Mesenchymal stem cell (in vitro differentiated cells and primary cell): ENCODE measurements at places on chromosomes 13 and 19.
A peak's percentile ranks its signal among the peaks of the same experiment; 100 is the strongest.

GRCh38 chr13:99741960-99742359 is 229.6 kb downstream of the ZIC5 start:
- no peaks in the 10 kb centered on the region for H3K36me3 ChIP-seq
- peaks cover 19% of the 10 kb centered on the region for H3K27me3 ChIP-seq
- H3K4me1 ChIP-seq: no peaks in the 10 kb centered on the region
- no peak for DNase-seq
- no peak overlapping the region for H3K27ac ChIP-seq
- H3K4me3 ChIP-seq: no peak overlapping the region

GRCh38 chr13:107993239-107993949 is 221.9 kb downstream of the LIG4 start:
- no peak for DNase-seq
- H3K27me3 ChIP-seq: no peaks in the 10 kb centered on the region
- H3K36me3 ChIP-seq: no peaks in the 10 kb centered on the region

- no peaks in the 10 kb centered on the region for H3K27me3 ChIP-seq
- H3K4me1 ChIP-seq: no peaks in the 10 kb centered on the region
- no peak for DNase-seq
- no peaks in the 10 kb centered on the region for H3K36me3 ChIP-seq
- no peak overlapping the region for H3K27ac ChIP-seq
- H3K4me3 ChIP-seq: no peak overlapping the region
Observed at GRCh38 chr13:72295153-72295552, 428.1 kb upstream of the DACH1 start.

GRCh38 chr13:36875431-36875830 is 44.6 kb downstream of the SMAD9 start:
- H3K4me3 ChIP-seq: no peak overlapping the region
- no peak overlapping the region for H3K27ac ChIP-seq
- no peaks in the 10 kb centered on the region for H3K27me3 ChIP-seq
- peaks cover 3% of the 10 kb centered on the region for H3K4me1 ChIP-seq
- no peaks in the 10 kb centered on the region for H3K36me3 ChIP-seq

GRCh38 chr19:33487901-33488800 is 33.4 kb downstream of the PEPD start:
- H3K27me3 ChIP-seq: no peaks in the 10 kb centered on the region
- DNase-seq: no peak
- peaks cover 14% of the 10 kb centered on the region for H3K4me1 ChIP-seq
- H3K4me3 ChIP-seq: no peak overlapping the region

DNA sequence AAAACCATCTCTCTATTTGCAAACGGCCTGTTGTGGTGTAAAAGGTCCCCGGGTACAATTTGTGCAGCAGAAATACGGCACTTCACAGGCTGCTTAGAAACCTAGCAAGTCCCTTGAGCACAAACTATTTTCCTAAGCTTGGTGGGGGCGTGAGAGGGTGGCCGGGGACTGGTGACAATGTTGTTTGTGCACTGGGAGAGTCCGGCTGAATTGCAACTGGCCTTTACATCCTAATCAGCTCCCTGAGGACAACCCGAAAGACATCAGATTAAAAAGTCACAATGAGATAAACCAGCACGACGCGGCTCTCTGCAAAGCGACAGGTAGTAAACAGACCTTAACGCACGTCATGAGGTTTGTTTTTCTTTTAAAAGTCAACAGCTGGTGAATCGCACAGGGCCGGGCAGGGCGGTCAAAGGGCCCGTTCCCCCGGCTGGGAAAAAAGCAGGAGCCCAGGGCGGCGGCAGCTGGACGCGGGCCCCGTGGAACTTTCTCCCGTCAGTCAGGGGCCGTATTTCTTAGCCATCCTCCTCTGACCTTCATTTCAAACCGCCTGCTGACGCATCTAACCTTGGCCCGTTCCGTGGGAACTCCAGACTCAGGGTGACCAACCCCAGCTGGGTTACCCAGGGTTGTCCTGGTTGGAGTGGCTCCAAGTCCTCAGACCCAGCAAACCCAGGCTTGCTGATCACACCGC is 112.3 kb downstream of the GADD45B start:
- DNase-seq: peak; percentile 74
- no peak overlapping the region for H3K4me3 ChIP-seq
- peaks cover 38% of the 10 kb centered on the region for H3K27me3 ChIP-seq

GRCh38 chr19:13844130-13844631 is 32.8 kb upstream of the NANOS3 start:
- H3K4me1 ChIP-seq: peaks cover 44% of the 10 kb centered on the region
- H3K27me3 ChIP-seq: no peaks in the 10 kb centered on the region
- H3K36me3 ChIP-seq: no peaks in the 10 kb centered on the region
- no peak for DNase-seq

DNA sequence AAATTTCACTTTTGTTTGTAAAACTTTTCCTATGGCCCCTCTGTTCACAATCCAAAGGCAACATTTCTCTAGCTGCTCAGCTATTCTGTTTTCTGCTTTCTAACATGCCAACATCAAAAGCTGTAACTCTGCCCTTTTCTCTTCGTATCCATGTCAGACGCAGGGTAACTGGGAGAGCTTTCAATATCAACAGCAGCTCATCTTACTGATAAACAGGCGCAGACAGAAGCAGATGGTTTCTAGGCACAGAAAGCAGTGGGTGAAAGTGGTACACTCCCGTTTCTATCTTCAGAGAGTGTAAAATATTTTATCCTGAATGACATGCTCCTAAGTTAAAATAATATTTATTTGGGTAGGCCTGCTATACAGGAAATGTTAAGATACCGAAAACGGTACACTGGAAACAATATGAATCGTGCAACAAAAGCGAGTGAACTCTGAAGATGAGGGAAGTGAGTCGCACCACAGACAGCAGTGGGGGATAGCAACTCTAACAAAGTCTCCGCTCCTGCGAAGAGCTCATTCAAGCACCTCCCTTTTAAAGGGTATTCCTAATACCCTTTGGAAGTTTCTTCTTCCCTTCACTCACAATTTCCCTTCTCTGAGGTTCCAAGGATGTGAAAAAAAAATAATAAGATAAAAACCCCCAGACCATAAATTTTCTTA is 798.3 kb downstream of the GPC5 start:
- no peaks in the 10 kb centered on the region for H3K36me3 ChIP-seq
- H3K4me1 ChIP-seq: no peaks in the 10 kb centered on the region
- H3K27me3 ChIP-seq: no peaks in the 10 kb centered on the region
- peak overlapping the region; percentile 45 for H3K4me3 ChIP-seq
- no peak overlapping the region for H3K27ac ChIP-seq
- peak; percentile 8 for DNase-seq

DNA sequence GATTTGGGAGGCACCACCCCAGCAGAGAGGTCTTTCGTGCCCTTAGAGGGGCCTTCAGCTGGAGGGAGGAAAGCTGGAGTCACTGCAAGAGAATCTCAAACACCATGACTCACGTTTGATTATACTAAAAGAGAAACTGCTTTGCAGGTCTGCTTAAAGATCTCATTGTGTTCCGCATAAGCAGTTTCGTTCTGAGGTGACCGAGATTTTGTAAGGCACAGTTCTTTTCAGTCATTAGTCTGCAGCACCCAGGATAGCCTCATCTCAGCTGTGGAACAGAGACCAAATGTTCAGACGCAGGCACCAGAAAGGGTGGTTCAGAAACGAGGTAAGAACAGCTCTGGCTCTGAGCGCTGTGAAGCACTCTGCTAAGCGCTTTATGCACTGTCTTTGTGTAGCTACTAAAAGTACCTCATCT is 71.2 kb upstream of the GTF3A start:
- H3K4me1 ChIP-seq: peaks cover 7% of the 10 kb centered on the region
- H3K27me3 ChIP-seq: peaks cover 4% of the 10 kb centered on the region
- no peaks in the 10 kb centered on the region for H3K36me3 ChIP-seq
- peak overlapping the region; percentile 16 for H3K4me3 ChIP-seq

GRCh38 chr13:29436291-29436690 is 159.2 kb downstream of the SLC7A1 start:
- peaks cover 8% of the 10 kb centered on the region for H3K4me1 ChIP-seq
- H3K4me3 ChIP-seq: no peak overlapping the region
- H3K27me3 ChIP-seq: no peaks in the 10 kb centered on the region
- DNase-seq: peak; percentile 66

- H3K36me3 ChIP-seq: peaks cover 18% of the 10 kb centered on the region
- peaks cover 13% of the 10 kb centered on the region for H3K4me1 ChIP-seq
- H3K27ac ChIP-seq: no peak within 1 kb of the TSS
- no peaks in the 10 kb centered on the region for H3K27me3 ChIP-seq
- DNase-seq: peak; percentile 94
- H3K4me3 ChIP-seq: peak within 1 kb of the TSS; percentile 93
Observed at GRCh38 chr19:2819540-2820111, at the start of gene ZNF554. Gene ZNF554 (plus strand): TSS chr19:2819868. CDS start chr19:2820072, 204 bp downstream.

- H3K27me3 ChIP-seq: no peaks in the 10 kb centered on the region
- H3K4me3 ChIP-seq: no peak overlapping the region
- H3K27ac ChIP-seq: no peak overlapping the region
- no peaks in the 10 kb centered on the region for H3K4me1 ChIP-seq
- H3K36me3 ChIP-seq: no peaks in the 10 kb centered on the region
Observed at GRCh38 chr13:88071371-88071770, 400.2 kb downstream of the SLITRK5 start.

DNA sequence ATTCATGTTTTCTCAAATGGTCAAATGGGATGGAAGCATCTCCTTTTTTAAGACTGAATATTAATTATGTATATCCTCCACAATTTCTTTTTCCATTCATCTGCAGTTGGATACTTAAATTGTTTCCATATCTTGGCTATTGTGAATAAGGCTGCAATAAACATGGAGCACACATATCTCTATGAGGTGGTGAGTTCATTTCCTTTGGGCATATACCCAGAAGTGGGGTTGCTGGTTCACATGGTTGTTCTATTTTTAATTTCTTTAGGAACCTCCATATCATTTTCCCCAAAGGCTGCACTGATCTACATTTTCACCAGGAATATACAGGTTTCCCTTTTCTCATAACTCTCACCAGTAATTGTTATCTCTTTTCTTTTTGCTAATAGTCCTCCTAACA is 566.3 kb downstream of the KCTD12 start:
- no peak for DNase-seq
- no peak overlapping the region for H3K27ac ChIP-seq
- no peaks in the 10 kb centered on the region for H3K4me1 ChIP-seq
- no peak overlapping the region for H3K4me3 ChIP-seq
- no peaks in the 10 kb centered on the region for H3K27me3 ChIP-seq
- no peaks in the 10 kb centered on the region for H3K36me3 ChIP-seq

DNA sequence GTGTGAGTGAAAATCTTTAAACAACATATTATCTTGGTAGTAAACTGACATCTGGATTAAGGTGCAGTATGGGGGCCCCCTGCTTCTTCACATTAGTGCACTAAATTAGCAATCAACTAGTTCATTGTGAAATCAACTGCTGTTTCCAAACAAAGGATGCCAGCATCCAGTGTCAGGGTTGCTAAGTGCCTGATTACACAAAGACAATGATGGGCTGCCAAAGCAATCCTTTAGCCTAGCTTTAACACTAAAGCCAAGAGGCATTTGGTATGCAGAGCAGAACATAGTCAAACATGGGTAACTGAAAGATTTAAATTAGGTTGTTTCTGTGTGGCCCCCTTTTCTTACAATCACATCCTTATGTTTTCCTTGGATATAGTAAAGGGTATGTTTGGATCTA is 543.1 kb upstream of the SLITRK5 start:
- no peak overlapping the region for H3K4me3 ChIP-seq
- peaks cover 2% of the 10 kb centered on the region for H3K4me1 ChIP-seq
- H3K27me3 ChIP-seq: no peaks in the 10 kb centered on the region
- H3K27ac ChIP-seq: no peak overlapping the region
- no peaks in the 10 kb centered on the region for H3K36me3 ChIP-seq

DNA sequence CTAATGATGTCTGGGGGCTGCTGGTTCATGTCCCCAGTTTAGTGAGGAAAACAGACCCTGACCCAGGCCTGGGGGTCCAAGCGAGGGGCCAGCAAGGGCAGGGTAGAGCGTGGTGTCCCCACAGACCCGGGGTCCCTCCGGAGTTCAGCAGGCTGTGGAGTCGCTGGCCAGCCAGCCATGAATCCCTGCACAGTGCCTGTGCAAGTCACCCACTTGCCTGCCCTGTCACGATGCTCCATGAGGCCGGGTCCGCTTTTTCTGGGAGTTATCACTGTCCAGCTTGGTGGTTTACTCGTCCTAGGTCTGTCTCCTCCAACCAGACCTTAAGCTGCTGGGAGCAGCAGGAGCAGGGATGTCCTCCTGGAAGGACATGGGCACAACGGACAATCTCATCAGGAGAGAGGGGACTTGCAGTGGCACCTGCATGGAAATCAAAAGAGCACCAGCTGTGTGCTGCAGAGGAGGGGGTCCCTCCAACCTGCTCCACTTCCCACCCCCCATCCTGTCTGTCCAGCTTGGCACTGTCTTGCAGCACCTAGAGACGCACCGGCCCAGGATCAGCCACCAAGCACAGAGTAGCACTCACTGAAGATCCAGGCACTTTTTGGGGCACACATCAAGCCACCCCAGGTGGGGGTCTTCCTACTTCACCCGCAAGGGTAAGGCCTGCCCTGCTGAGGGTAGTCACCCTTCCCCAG is 121.8 kb downstream of the URI1 start:
- peaks cover 10% of the 10 kb centered on the region for H3K27me3 ChIP-seq
- no peaks in the 10 kb centered on the region for H3K4me1 ChIP-seq
- DNase-seq: no peak
- H3K4me3 ChIP-seq: no peak overlapping the region
- H3K36me3 ChIP-seq: no peaks in the 10 kb centered on the region

- DNase-seq: no peak
- H3K4me1 ChIP-seq: peaks cover 15% of the 10 kb centered on the region
- H3K27ac ChIP-seq: no peak overlapping the region
- H3K4me3 ChIP-seq: no peak overlapping the region
Observed at GRCh38 chr19:3282564-3282963, 58.1 kb downstream of the CELF5 start.

DNA sequence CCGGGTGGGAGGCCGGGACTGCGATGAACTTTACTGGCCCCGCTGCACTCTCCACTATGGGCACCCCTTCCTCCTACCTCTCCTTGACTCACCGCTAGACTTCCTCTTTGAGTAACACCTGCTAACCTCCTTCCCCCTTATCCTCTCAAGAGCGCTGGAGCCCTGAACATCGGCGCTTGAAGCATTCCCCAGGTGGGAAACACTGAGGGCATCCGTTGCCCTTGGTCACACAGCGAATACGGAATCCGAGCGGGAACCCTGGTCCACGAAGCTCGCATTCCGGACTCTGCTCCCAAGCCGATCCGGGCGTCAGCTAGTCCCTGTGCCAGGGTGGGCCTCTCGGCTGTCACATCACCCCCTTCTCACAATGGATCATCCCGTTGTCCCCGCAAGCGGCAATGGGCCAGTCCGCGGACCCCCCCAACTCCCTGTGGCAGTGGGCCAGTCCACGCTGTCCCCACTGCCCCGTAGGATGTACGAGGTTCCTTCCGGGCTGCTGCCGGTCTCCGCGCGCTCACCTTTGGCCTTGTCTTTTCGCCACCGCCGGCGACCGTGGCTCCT is 4.2 kb downstream of the LIPE start:
- H3K4me1 ChIP-seq: peaks cover 17% of the 10 kb centered on the region
- no peaks in the 10 kb centered on the region for H3K36me3 ChIP-seq
- DNase-seq: no peak
- H3K4me3 ChIP-seq: peak overlapping the region; percentile 82
- peaks cover 17% of the 10 kb centered on the region for H3K27me3 ChIP-seq

- H3K4me3 ChIP-seq: no peak overlapping the region
- DNase-seq: no peak
- no peaks in the 10 kb centered on the region for H3K27me3 ChIP-seq
- peaks cover 83% of the 10 kb centered on the region for H3K36me3 ChIP-seq
- H3K27ac ChIP-seq: no peak overlapping the region
- H3K4me1 ChIP-seq: peaks cover 7% of the 10 kb centered on the region
Observed at GRCh38 chr19:18906605-18907519, 10.9 kb upstream of the CERS1 start.
